Activated CD4-positive, alpha-beta T cell treated with anti-CD3 and anti-CD28 coated beads, Interleukin-2, Interleukin-4, amounts not matched to agents 100 ng/mL and 50 ng/mL, durations not matched to agents 16 hours and 8 hours (primary cell): ENCODE measurements at places on chromosomes 6 and 20.

GRCh38 chr6:149929422-149929821 is 6.5 kb upstream of the RAET1G start:
- DNase-seq, result no peak

DNA sequence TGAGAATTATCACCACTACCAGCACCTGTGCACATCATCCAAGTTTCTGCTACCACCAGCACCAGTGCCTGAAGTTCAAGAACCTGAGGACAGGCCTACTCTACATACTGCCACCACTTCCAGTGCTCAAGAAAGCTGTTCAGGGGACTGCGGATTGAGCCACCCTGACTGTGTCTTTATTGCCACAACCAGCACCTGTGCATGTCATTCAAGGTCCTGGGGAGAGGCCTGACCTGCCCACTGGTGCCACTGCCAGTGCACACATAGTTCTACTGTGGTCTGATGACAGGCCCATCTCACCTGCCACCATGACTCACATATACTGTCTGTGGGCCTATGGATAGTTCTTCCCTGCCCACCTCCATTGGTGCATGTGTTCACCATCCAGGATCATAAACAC is 559.4 kb downstream of the COL12A1 start:
- DNase-seq, result no peak

DNA sequence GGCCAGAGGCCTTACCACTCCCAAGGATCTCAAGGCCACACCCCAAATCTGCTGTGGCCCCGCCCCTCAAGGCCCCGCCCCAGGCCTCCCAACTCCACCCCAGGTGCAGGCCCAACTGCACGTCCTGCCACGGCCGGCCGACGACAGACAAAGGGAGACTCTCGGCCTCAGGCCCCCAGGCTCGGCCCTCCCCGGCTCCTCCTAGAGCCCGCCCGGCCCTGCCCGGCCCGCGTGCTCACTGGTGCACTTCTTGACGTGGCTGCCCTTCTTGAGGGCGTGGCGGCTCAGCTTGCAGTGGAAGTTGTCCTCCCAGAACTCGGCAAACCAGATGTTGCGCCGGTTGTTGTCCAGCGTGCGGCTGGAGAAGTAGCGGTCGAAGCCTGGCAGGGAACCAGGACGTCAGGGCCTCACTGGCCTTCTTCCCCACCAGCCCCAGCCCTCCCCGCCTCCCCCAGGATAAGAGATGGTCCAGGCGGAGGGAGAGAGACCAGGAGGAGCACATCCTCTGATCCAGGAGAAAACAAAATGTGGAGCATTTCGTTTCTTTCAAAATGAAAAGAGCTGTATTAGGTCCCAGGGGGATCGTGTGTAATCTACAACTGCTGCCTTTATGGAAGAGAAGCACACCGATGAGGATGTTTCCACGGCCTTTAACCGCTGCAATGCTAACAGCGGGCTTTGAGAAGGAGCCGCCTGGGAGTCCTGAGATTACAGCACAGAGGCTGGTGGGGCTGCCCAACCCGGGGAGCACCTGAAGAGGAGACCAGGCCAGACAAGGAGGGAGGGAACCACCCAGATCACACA is 89.4 kb downstream of the GRM4 start:
- DNase-seq, result no peak

DNA sequence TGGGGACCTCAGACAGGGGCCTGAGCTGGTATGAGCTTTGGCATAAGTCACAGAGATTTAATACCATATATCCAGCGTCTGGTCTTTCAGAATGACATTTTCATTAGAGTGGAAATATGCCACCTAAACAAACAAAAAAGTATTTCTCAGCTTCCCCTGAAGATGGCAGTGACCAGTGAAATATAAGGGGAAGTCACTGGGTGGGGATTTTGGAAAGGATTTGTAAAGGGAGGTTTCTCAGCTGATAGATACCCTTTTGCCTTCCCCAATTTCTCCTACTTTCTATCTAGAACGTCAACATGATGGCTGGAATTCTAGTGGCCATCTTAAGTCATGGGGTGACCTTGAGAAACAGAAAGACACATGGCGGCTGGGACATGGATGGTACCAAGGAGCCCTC is 137.7 kb upstream of the LRFN2 start:
- no peak for DNase-seq

DNA sequence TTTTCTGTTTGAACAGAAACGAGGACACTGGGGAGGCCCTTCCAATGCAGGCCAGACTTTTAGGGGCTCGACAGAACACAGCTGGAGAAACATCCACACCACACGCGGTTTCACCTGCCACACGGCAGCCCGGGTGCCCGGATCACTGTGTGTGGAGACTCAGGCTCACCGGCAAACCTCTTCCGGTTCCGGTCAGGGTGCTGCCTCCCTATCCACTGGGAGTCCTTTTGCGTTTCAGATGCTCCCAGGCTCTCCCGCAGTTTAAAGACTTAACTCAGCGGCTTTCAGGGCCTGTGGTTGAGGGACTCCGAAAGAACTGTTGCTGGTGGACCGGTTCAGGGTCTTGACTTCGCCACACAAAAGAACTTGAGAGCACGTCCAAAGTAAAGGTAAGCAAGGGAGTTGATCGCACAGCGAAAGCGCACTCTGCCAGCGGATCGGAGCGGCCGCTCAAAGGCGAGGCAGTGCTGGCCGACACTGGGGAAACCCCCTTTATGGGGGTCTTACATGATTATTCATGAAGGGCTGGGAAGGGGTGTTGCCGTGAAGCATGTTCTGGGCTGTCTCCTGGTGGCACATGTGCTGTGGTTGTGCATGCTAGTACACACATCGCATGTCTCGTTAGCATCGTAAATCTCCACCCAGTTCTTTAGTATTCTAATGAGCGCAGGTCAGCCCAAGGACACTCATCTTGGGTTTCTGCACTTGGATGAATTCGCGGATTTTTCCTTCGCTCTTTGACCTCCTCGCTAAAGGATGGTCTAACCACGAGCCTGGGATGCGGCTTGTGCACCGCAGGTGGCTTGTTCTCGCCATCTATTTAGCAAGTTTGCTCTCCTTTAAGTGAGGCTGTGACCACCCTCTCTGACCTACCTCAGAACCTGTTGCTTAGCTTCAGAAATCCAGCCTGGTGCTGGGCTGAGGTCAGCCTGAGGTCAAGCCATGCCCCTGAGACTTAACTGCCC is 180.3 kb downstream of the CDH26 start:
- peak; percentile 66 for DNase-seq

DNA sequence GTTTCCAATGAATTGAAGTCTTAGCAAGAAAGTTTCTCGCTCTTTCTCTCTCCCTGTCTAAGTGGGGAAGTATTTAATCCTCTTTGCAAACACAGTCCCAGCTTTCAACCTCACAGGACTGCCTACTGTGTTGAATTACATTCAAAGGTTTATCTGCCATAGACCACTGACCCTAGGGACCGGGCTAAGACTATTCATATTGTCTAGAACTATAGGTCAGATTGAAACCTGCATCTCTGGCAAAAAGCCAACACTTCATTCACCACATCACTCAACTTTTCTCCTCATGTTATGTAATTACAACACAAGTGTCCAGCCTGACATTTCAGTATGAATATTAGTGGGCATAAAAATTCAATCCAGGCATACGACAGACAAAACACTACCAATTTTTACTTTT is 314.7 kb upstream of the RSPO3 start:
- DNase-seq, result no peak

- DNase-seq, result no peak
Measured at GRCh38 chr6:80197474-80197873, 91.0 kb downstream of the BCKDHB start.

- no peak for DNase-seq
Measured at GRCh38 chr6:158900663-158901312, 81.6 kb upstream of the EZR start.

- no peak for DNase-seq
Measured at GRCh38 chr6:3678946-3679345, 72.6 kb downstream of the PXDC1 start.

- no peak for DNase-seq
Measured at GRCh38 chr20:58555078-58555765, 40.0 kb upstream of the APCDD1L start.

DNA sequence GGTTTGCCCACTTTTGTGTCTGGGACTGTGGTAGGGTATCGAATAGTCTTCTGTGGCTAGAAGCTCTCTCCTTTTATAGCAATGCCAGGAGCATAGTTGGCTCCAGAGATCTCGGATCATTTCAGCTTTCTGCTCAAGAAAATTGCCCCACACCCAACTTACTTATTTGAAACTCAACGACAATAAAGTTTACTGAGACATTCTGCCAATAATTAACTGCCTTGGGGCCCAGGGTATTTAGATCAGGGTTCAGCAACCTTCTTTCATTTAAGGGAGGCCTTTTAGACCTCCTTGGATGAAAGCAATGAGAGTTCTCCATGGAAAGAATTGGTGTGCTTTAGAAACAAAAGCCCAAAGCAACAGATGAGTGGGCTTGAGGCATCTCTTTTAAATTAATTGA is 53.8 kb upstream of the GMPR start:
- DNase-seq, result no peak

GRCh38 chr6:81950877-81951276 is 198.4 kb upstream of the TENT5A start:
- no peak for DNase-seq
